ENCODE measurements at places on chromosomes 11 and 22.
A peak's percentile ranks its signal among the peaks of the same experiment; 100 is the strongest.

GRCh38 chr11:85355921-85356320 is 271.2 kb downstream of the DLG2 start:
- ATAC-seq = no peak

DNA sequence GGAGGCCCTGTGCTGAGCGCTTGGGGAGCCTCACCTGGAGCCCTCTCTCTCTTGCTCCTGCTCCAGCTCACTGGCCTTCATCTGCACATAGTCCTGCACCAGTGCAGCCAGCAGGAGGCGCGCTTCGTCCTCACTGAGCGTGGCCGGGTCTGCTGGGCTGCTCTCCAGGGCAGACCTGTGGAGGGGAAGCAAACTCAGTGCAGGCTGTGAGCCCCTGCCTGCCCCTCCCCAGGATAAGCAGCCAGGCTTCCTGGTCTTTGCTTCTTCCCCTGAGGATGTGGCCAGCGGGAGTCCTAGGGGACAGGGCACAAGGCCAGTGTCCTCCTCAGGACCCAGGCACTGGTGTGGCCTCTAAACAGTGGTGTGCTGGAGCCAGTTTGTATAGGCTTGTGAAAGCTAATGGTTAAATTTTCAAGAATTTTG is 2.2 kb downstream of the CALCA start:
- ATAC-seq = peak; percentile 46

DNA sequence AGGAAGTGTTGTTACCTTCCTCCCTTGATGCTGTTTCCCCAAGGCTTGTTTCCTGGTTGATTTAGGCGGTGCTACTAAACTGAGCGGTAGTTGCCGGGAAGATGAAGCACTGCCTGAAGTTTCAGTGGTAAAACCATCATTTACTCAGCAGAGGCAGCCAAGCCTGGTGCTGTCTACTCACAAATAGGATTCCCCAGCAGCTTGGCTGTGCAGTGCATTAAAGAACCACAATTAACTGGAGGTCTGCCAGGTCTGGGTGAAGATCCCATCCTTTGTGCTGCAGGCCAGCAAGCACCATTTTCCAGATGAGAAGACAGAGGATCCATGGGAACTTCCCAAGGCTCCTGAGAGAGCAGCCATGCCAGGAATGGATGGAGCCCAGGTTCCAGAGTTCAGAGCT is 231.9 kb upstream of the E2F8 start:
- no peak for ATAC-seq

DNA sequence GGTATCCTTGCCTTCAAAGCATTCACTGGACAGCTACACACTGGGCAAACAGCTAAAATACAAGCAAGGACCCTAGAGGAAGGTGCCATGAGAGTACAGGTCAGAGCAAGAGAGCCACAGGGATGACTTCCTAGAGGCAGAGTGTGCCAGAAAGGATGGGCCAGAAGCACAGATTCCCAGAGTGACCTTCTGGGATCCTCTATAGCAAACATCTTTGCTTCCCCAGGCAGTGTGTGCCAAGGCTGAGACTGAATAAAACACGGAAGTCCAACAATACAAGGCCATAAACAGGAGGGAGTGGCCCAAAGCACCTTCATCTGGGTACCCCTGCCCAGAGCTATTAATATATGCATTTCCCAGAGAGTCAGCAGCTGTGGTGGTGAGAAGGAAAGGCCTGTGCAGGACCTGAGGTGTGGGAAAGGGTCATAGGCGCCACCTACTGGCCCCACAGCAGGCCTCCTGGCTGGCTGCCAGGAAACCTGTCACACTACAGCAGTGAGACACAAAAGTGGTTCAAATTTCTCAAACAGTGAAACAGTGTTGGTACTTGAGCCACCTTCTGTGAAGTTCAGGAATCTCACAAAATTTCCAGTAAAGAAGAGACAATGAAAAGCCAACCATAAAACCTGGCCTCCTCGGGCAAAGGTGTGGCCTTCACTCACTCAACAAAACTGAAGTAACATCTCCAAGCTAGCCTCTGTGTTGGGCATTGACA is 20.3 kb downstream of the CLPB start:
- peak; percentile 90 for ATAC-seq

GRCh38 chr11:12192794-12193514 is 82.6 kb downstream of the MICAL2 start:
- no peak for ATAC-seq

GRCh38 chr11:121334973-121335710 is 42.6 kb downstream of the SC5D start:
- ATAC-seq = no peak
